ENCODE measurements at places on chromosomes 1 and 21.

DNA sequence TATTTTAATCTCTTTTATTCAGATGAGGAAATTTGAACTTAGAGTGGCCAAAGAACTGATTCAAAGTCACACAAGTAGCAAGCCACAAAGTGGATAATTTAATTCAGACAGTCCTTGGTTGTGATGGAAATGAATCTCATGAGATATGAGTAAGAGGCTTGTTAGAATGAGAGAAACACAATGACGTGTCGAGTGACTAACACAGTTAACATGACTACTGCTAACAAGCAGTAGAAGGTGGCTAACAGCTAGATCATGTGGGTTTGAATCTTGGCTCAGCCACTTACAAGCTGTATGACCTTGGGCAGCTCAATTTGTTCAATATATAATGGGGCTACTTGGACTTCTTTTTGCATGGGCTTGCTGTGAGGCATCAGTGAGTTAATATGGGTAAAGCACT lies 104.5 kb upstream of the LMO4 start:
- ATAC-seq = peak; percentile 44

GRCh38 chr21:38249256-38249655 lies 7.5 kb upstream of the KCNJ15 start:
- no peak for ATAC-seq

DNA sequence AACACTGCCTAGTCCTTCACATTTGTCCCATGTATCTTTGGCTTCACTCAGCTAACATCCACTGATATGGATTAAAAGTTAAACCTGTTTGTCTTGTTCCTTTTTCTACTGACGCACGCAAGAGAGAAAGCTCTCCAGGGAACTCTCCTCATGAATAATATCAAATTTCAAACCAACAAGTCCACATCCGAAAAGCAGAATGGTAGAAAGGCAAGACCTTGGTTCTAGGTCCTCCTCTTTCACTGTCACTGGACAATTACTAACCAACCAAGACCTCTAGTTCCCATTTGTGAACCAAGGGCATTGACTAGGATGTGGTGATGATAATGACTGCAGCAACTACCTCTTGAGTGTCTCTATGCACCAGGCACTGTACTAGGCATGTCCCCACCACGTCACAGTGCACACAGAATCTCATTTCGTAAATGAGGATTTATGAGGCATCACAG lies 8.4 kb downstream of the PLPP3 start:
- no peak for ATAC-seq

DNA sequence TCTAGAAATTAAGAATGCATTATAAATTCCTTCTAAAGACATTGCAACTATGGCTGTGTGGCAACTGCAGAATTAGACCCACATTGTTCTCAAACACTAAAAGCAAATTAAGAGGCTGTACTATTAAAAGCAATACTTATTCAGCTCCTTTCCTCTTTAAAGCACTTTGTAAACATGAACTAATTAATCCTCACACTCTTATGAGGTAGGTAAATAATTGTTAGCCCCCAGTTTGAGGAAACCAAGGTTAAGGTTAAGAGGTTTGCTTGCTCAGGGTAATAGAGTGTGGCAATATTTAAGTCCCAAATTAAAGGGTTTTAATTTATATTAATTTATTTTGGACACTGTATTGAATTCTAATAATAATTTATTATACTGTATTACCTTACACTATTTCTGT lies 553.8 kb downstream of the LRRIQ3 start:
- ATAC-seq = no peak

GRCh38 chr1:68795956-68796355 lies 299.1 kb upstream of the DEPDC1 start:
- ATAC-seq = no peak

- ATAC-seq = no peak
Measured at GRCh38 chr1:95542936-95543335, 308.9 kb downstream of the RWDD3 start.

- no peak for ATAC-seq
Measured at GRCh38 chr21:39867198-39867650, at the start of gene PCP4. Gene PCP4 (plus strand): TSS chr21:39867438. CDS start chr21:39867502, 64 bp downstream.

GRCh38 chr1:2968471-2968881 lies 52.8 kb upstream of the ACTRT2 start:
- ATAC-seq = no peak

DNA sequence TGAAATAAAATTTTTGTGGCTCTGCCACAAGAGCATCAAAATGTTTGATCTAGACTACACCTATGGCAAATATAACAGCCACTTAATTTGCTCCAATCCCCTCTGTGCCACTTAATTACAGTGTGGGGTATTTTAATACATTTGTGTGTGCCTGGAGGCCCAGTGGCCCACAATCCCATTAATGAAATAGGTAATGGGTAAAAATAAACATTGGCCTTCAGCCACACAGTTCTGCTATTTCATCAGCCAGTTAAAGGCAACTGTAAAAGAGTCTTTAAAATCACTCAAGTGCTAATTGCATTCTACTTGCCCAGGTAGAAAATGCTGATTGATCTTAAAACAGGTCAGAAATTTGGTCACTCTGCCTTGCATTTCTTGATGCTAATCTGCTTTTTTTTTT lies 151.6 kb upstream of the UBE2U start:
- no peak for ATAC-seq

DNA sequence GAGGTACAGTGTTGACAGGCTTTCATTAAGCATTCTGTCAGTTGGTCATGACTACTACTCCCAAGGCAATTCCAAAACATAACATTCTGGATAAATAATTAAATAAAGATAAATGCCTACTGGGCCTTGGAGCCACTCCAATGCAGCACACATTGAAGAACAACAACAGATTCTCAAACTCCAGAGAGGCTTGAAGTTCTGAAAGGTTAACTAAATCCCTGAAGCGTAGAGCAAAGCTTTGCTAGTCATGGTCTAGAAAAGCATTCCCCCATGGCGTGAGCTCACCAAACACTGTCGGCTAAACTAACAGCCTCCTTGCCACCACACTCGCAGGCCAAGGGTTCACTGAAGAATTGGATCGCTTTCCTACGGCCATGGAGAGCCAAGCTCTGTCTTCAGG lies 268.0 kb downstream of the ATG4C start:
- ATAC-seq = no peak

DNA sequence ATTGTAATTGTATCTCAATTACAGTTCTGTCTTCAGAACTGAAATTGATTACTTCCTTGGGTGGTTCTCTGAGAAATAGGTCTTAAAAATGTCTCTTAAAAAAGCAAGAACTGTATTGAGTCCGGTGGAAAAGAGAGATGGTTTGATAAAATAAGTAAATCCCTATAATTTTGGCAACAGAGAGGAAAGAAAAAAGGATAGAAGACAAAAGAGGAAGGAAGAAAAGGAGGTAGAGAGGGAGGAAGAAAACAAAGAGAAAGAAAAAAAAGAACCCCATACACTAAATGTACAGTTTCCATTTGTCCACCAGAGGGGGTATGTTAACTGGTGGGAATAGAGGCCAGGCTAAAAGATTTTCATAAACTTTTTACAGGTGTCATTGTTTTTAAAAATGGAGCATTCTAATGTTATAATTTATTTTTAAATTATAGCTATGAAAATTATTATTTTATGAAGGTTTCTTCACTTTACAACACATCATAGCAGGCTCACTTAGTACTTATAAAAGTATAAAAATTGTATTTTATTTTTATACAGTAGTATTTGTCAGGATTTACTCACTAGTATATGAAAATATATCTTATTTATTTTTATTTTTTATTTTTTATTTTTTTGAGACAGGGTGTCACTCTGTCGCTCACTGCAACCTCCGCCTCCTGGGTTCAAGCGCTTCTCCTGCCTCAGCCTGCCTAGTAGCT lies 2.1 kb upstream of the UBE2T start:
- no peak for ATAC-seq

DNA sequence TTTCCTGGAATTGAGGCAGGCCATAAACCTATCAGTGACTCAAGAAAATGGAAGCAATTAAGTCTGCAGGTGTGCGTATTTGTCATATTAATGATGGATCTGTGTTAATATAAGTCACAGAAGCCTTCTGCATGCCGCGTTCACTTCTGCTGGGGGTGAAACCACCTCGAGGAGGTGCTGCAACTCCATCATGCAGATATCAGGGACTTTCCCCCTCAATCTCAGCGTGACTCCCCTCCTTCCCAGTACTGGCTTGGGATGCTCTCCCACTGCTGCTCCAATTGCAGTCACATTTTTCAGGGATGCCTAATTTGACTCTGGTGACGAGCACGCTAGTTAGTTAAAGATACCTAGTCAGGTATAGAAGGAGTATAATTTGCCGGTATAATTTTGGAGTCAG lies 87.5 kb downstream of the ASTN1 start:
- no peak for ATAC-seq

DNA sequence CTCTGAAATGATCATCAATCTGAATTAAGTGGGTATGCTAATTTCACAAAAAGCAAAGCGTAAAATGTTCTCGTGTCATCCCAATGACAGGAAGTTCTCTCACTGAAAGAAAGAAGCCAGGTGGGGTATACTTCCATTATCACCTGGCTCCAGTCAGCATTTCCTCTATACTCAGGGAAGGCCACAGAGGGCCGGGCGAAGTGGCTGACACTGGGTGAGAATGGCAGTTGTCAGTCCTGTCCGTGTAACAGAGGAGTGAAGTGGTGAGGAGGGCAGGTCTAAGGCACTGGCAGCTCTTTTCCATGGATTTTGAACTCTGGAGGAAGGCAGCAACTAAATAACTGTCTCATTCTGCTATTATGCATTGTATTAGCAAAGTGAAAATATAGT lies 60.4 kb downstream of the CAPN2 start:
- no peak for ATAC-seq

GRCh38 chr1:174315239-174315638 lies 132.5 kb upstream of the GPR52 start:
- no peak for ATAC-seq

GRCh38 chr1:43365678-43366077 lies 2.1 kb downstream of the ELOVL1 start:
- no peak for ATAC-seq

GRCh38 chr1:26696654-26697430 lies 1.0 kb downstream of the ARID1A start:
- ATAC-seq = peak; percentile 12

DNA sequence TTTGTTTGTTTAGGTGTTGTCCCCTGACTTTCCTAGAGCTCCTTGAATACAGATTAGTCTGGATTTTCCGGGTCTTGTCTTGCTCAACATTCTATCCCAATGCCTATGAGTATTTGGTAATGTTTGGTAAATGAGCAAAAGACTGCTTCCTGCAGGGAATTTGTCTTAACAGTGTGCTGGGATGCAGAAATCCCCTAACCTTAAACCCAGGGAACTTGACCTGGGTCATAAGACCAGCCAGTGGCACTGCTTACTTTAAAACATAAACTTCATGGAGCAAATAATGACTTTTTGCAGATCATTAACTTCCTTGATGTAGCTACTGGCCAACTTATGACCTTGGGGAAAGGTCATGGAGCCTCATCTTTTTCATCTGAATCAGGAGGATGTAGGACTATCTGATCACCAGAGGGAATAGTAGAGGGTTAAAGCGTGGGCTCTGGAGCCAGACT lies 27.2 kb downstream of the TCEANC2 start:
- ATAC-seq = no peak

DNA sequence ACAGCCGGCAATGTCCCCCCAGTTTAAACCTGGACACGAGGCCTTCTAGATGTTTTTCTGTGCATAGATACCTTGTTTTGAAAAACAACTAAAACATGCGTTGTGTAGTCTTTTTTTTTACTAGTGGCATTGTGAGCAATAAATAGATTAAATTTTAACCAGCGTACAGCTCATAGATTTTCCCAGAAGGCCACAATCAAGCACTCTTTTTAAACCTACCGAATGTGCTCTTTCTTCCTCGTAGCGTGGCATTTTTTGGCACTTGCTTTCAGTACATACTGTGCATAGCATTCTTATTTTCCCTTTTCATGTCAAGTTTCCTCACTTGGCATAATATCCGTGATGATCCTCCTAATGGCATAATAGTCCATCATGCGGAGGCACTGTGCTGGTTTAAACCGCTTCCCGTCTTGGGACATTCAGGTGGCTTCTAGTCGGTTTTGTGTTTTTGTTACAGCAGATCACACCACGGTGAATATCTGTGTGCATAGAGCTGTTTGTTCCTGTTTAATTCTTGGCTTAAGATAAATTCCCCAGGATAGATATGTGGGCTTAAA lies 95.3 kb downstream of the PDE9A start:
- no peak for ATAC-seq

GRCh38 chr1:84776639-84777038 lies 86.4 kb upstream of the SSX2IP start:
- ATAC-seq = no peak

GRCh38 chr1:164308101-164308500 lies 250.9 kb upstream of the PBX1 start:
- no peak for ATAC-seq
